ENCODE measurements at places on chromosomes 6 and 20.
A peak's percentile ranks its signal among the peaks of the same experiment; 100 is the strongest.

- no peak for DNase-seq
Observed at GRCh38 chr6:56072856-56073255, 174.5 kb downstream of the COL21A1 start.

GRCh38 chr20:29740951-29741593, 1516.4 kb upstream of the DEFB115 start:
- no peak for DNase-seq

DNA sequence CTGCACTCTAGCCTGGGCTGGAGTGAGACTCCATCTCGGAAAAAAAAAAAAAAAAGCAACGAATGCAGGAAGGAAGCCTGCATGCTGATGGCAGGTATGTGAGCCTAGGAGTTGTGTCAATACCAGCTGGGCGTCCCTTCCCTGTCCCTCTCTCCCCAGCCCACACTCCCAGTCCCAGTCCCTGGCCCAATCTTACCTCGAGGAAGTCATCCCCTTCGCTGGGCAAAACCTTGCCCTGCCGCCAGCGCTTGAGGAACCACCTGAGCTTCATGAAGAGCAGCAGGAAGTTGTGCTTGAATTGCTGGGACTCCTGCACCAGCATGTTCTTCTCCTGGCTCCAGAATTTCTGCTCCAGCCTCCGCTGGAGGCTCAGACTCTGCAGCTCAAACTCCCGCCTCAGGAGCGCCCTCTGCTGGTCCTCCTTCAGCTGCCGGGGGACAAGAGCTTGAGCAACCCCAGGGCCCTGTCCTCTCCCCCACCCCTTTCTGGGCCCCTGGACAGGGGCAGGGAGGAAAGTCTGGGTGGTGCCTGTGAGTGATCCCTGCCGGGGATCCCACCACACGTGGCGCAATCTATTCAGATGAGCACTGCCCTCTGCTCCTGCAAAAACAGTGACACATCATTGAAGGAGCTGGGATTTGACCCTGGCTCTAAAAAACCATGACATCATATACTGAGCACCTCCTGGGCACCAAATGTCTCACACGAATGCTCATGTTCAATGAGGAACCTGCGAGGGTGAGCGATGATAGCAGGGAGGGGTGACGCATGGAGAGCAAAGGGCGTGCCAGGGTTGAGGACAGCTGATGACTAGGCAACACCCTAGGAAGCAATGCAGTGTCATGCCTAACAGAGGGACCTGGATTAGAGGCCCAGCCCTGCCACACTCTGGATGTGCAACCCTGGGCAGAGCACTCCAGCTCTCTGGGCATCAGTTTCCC, 35.0 kb upstream of the DSN1 start:
- peak; percentile 52 for DNase-seq

DNA sequence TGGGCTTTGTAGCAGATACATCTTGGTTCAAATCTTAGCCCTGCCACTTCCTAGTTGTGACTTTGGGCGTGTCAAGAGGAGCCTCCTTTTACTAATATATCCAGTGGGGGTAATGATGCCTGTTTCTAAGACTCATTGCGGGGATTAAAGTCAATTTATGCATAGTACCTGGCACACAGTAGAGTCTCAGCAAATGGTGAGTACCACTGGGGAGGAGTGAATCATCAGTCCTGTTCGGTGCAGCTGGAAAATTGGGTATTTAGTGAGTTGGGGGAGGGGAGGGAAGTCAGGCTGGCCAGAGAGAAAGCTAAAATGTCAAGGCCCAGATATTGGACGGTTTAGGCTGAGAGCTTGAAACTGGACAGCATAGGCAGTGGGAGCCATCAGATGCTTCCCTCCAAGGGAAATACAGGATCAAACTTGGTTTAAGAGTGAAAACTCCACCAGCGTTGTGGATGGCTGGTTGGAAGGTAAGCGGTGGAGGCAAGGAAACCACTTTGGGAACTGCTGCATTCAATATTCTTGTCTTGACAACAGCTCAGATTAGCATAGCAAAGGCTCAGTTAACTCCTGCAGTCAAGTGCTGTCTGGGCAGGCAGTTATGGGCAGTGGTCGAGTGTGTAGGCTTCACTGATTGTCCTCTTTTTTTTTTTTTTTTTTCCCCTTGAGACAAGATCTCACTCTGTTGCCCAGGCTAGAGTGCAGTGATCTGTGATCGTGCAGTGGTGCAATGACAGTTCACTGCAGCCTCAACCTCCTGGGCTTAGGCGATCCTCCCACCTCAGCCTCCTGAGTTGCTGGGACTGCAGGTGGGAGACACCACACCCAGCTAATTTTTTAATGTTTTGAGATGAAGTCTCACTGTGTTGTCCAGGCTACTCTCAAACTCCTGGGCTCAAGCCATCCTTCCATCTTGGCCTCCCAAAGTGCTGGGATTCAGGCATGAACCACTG, 12.9 kb downstream of the PPP1R16B start:
- no peak for DNase-seq

GRCh38 chr6:36727505-36728021, 29.9 kb downstream of the RAB44 start:
- DNase-seq: no peak

DNA sequence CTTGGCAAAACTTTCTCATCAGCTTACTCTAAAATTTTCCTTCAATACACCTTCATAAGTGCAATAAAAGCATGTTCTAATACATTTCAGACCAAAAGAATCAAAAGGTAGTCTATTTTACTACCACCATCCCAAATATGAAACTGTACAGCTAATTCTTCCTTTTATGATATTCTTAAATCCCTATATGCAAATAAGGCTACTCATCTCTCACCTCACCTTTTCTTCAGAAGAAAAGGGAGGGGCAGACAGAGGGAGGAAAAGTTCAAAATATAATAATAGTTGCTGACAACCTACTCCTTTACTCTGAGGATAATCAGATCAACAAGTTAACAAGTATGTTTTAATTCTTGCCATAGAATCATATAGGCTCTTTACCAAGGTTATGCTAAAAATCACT, 7.4 kb downstream of the C6orf120 start:
- no peak for DNase-seq

GRCh38 chr20:63191400-63191799, 24.5 kb downstream of the YTHDF1 start:
- no peak for DNase-seq
